ENCODE measurements at places on chromosomes 5 and 9. TPM values are rescaled to one million over a fixed set of nuclear protein-coding genes. Genes with fewer than 3 reads are reported as not detected.

DNA sequence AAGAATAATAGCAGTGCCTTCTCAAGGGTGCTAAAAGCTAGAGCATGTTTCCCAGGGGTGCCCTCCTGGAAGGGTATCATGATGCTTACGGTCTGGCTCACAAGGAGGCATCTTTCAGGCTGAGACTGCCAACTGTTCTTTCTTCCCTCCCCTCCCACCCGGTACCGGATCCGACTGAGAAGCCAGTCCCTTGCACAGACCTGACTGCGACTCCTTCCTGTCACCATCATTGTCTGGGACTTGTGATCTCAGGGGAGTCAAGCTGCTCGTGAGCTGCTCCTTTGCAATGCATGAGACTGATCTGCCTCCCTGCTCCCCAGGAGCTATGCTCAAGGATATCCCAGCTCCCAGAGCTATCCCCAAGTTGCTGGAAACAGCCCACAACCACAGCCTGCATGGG, 170.8 kb downstream of the GADD45G start:
- H3K4me1 ChIP-seq, result peaks cover 3% of the 10 kb centered on the region
- H3K27me3 ChIP-seq, result peaks cover 9% of the 10 kb centered on the region
- no peak for DNase-seq

GRCh38 chr5:33444542-33444941, 3.8 kb downstream of the TARS1 start:
- H3K36me3 ChIP-seq, result peaks cover 55% of the 10 kb centered on the region
- no peak for DNase-seq
- H3K4me3 ChIP-seq, result peak overlapping the region; percentile 16
- H3K4me1 ChIP-seq, result peaks cover 46% of the 10 kb centered on the region
- H3K27me3 ChIP-seq, result no peaks in the 10 kb centered on the region

- H3K27ac ChIP-seq, result no peak overlapping the region
- no peaks in the 10 kb centered on the region for H3K36me3 ChIP-seq
- H3K4me3 ChIP-seq, result no peak overlapping the region
- H3K27me3 ChIP-seq, result peaks cover 4% of the 10 kb centered on the region
Observed at GRCh38 chr9:87319656-87320055, 178.0 kb upstream of the DAPK1 start.

GRCh38 chr9:99360026-99360425, 137.9 kb downstream of the SEC61B start:
- DNase-seq, result no peak
- H3K36me3 ChIP-seq, result no peaks in the 10 kb centered on the region
- no peak overlapping the region for H3K27ac ChIP-seq
- H3K4me3 ChIP-seq, result no peak overlapping the region

DNA sequence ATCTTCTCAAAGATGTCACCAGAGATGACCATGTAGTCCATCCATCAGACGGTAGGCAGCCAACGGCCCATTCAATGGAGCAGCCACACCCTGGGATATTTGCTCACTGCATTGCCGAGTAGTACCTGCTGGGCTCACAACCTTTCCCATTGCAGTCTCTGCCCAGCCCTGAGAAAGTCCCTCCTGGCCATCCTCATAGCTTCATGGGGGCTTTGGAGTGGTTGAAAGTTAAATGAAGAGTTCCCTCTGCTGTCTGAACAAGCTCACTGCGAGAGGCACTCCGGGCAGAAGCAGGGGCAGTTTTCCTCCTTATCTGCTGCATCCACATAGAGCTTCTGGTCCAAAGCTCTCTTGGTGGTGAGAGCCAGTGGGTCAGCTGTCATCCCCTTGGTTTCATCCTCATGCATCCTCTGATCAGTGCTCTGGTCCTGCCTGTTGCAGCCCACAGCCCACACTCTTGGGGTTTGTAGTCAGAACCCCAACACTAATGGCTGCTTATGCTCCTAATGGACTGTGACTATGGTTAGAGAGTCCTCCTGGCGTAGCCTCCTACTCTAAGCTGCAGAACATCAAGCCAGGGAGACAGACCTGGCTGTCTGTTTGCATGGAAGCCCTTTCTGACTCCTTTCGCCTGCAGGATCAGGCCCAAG, 23.3 kb downstream of the TNFSF8 start:
- peak overlapping the region; percentile 90 for H3K27ac ChIP-seq
- peak overlapping the region; percentile 62 for H3K4me3 ChIP-seq
- peaks cover 56% of the 10 kb centered on the region for H3K4me1 ChIP-seq
- peak; percentile 57 for DNase-seq
- peaks cover 56% of the 10 kb centered on the region for H3K36me3 ChIP-seq

DNA sequence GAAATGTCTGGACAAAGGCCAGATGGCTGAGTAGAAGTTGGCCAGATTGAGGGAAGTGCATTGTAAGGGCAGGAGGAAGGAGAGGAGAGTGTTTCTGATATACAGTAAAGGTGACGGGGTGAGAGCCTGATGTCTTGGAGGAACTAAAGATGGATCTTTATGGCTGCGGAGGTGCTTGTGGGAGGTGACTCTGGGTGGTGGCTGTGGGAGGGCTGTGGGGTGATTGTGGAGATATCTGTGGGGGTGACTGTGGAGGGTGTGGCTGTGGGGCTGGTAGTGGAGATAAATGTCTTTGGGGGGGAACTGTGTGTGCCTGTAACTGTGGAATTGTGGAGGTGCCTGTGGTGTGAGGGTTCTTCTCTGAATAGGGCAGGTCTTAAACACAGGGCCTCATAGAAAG, 121.4 kb downstream of the CMYA5 start:
- H3K4me3 ChIP-seq, result no peak overlapping the region
- H3K36me3 ChIP-seq, result no peaks in the 10 kb centered on the region
- no peak overlapping the region for H3K27ac ChIP-seq
- no peak for DNase-seq
- peaks cover 6% of the 10 kb centered on the region for H3K4me1 ChIP-seq
- H3K27me3 ChIP-seq, result peaks cover 13% of the 10 kb centered on the region

GRCh38 chr5:132500931-132501628, 10.5 kb upstream of the IRF1 start:
- H3K27me3 ChIP-seq, result peaks cover 5% of the 10 kb centered on the region
- H3K4me3 ChIP-seq, result no peak overlapping the region
- H3K36me3 ChIP-seq, result no peaks in the 10 kb centered on the region
- peak overlapping the region; percentile 81 for H3K27ac ChIP-seq
- peak; percentile 85 for DNase-seq

Gene TMEM252
- not detected for total RNA-seq

Gene PCDHA7
- total RNA-seq, result not detected

Gene GPRIN1
- total RNA-seq, result 2.5 TPM

Gene UBTD2
- total RNA-seq, result 12.0 TPM
